ENCODE measurements at places on chromosomes 1 and 21.

DNA sequence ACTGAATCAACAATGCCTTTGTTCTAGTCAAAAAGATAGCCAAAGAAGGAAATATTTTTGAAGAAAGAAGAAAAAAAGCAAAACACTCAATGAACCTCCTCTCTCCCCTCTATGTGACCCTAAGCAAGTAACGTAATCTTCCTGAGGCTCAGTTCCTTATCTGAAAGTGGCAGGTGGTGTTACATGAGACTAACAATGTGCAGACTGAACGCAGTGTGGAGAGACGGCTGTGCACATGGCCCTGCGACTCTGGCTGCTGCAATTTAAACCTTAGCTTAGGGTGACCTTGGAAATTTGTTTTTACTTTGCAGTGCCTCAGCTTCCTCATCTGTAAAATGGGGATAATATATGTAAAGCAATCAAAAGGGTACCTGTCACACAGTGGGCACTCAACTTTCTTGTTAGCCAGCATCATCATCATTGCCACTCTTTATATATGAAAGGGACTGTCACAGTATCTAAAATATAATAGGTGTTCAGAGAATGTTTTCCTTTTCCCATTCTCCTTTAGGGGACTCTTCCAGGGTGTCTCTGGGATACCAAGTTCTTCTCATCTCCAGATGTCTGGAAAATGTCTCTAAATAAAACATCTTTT, 100.1 kb upstream of the JUN start:
- DNase-seq, result no peak

DNA sequence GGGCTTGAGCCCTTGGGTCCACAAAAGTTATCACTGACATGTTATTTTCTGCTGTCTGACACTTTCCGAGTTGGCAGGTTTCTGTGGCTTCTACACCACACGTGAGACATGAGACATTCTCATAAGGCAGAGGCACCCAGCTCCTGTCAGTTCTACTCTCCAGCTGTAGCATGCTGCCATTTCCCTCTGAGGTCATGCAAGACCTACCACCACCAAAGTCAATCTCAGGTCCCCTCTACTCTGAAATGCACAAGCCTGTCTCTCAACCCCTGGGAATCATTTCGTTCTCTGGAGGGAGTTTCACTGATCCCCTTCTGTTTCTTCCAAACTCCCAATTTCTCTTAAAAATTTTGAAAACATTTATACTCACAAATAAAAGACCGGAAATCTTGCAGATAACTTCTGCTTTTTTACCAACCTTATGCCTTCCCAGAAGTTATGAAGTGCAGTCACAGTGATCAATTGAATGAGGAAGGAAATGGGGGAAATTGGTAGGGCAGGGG, 39.5 kb upstream of the CR2 start:
- no peak for DNase-seq

DNA sequence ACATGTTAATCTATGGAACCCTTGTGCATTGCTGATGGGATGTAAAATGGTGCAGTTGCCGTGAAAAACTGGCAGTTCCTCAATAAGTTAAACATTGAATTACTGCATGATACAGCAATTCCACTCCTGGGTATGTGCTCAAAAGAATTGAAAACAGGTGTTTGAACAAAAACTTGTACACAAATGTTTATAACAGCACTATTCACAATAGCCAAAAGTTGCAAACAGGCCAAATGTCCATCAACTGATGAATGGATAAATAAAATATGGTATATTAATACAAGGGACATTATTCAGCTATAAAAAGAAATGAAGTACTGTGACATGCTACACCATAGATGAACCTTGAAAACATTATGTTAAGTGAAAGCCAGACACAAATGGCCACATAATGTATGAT, 17.7 kb upstream of the SRSF10 start:
- DNase-seq, result no peak

- no peak for DNase-seq
These were observed 59.3 kb downstream of the SLC37A1 start for GRCh38 chr21:42572906-42573495.

GRCh38 chr1:184035719-184036516, 1.6 kb downstream of the COLGALT2 start:
- DNase-seq, result no peak

DNA sequence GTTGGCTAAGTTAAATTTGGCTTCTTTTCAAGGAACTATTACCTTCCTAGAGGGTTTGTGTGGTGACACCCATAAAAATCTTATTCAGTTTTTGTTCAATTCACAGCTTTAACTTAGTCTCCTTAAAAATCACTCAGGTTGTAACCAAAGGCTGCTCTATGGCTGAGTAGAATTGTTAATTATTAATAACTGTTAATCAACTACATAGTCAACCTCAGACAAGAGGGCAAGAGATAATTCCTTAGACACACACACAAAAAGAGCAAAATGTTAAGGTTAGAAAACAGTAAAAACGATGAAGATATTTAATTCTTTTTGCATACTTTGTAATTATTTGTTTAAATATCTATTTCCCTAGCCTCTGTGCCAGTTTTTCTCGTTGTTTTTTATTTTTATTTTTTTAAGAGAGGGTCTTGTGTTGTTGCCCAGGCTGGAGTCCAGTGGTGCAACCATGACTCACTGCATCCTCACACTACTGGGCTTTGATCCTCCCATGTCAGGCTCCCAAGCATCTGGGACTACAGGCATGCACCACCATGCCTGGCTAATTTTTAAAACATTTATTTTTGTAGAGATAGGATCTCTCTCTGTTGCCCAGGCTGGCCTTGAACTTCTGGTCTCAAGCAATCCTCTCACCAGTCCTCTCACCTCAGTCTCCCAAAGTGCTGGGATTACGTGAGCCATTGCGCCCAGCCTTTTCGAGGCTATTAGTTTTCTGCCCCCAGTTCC, 215.2 kb downstream of the DISC1 start:
- DNase-seq, result no peak

DNA sequence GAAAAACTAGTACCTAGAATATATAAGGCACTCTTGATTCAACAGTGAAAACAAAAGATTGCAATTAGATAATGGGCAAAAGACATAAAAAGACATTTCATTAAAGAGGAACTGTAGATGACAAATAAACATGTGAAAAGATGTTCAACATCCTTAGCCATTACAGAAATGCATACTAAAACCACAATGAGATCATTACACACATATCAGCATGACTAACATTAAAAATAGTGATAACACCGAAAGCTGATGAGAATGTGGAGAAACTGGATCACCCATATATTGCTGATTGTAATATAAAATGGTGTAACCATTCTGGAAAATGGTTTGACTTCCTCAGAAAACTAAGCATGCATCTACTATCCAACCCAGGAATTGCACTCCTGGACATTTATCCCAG, 340.3 kb downstream of the SEC16B start:
- no peak for DNase-seq

DNA sequence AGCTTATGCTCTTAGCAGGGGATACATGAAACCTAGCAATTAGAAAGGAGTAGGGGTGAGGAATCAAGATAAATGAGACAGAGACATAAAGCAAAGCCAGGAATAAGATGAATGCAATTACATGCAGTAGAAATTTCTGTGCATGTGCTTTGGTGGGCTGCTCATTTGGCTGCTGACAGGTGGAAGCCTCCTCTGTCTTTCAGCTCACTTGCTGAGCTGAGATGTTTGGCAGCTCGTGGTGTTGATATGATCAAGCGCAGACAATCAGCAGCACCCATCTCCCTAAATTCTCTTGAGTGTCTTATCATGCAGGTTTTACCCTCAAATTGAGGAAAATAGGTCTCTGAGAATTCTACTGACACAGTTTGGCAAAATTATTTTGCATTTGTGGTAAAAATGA, 108.3 kb upstream of the CD34 start:
- DNase-seq, result no peak

DNA sequence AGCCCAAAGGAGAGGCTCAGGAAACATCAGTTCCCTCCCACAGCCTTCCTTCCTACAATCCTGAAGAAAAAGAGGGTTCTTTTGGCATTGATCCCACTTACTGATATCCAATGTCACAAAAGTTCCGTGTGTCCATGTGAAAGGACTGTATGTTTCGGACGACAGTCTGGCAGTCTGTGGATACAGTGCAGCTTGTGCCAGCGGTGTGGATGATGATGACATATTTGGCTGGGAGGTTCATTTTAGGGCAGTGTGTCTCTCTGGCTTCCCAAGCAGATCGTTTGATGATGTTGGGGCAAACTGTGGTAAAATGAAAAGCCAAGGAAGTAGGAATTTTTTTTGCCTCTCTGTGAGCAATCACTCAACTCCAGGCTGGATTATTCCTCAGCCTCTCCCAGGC, 10.4 kb downstream of the PGLYRP3 start:
- DNase-seq, result no peak

DNA sequence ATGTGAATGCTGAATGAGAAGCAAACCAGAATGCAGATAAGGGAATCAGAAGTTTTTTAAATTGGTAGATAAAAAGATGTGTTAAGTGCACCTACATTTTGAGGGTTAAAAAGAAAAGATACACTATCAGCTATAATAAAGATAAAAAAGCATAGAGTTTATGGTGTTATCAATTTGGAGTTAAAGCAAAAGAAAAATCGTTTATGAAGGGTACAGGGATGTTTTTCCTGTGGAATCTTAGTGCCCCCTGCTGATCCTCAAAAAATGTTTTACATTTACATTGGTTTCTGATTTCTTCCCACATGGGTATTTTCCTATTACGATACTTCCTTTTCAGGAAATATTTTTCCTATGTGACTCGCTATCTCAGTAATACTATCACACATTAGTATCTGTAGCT, 293.5 kb downstream of the MRPL39 start:
- no peak for DNase-seq

DNA sequence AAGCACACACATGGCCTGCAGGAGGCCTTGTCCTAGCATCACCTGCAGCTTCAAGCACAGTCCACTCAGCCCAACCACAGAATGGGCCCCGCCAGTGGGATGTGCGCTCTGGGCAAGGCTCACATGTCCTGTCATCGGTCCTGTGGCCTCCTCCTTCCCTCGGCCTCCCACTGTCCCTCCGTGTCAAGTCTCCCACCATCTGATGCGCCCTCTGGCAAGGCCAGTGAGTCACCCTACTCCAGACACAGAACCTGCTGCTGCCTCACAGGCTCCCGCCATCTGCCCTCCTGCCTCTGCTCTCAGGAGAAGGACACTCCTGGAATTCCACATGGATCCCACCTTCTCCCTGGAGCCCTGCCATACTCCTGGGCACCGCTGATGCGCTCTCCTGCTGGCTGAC, 14.2 kb downstream of the KCNAB2 start:
- DNase-seq, result no peak

DNA sequence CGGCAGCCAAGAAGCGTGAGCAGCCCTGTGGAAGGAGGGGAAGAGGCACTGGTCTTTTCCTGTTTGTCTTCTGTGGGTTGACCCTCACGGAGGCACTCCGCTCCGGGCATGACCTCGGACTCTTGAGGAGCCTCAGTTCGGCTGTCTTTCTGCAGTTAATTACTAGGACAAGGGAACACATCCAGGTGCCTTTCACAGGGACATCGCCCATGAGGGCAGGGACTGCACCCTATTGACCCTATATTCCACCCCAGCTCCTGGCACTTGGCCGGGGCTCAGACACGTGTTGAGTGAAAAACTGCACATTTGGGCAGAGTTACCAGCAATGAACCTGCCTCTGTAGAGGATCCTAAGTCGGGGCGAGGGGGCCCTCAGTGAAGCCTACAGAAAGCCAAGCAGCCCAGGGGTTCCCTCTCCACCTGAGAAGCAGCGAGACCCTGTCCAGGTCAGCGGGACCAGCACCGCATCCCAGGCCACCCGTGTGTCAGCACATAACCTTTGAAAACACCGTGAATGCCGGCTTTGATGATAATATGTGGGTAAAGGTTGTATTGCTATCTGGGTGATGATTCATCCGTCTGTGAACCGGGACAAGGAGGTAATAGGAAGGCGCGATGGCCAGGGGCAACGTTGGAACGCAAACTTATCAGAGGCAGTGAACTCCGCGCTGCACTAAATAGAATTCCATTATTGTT, 161.4 kb upstream of the ARHGEF16 start:
- DNase-seq, result no peak

GRCh38 chr21:17343055-17343454, 169.8 kb upstream of the CXADR start:
- DNase-seq, result no peak

GRCh38 chr1:1627261-1627828, 4.6 kb upstream of the MMP23B start:
- no peak for DNase-seq

DNA sequence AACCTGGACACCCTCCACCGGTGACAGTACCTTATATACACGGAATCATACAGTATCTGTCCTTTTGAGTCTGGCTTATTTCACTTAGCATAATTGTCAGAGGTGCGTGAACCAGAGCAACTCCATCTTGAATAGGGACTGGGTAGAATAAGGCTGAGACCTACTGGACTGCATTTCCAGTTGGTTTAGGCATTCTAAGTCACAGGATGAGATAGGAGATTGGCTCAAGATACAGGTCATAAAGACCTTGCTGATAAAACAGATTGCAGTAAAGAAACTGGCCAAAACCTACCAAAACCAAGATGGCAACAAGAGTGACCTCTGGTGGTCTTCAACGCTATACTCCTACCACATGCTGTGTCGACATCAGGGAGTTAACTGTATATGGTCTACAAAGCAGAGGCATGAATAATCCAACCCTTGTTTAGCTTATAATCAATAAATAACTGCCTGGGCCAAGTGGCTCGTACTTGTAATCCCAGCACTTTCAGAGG, 1.4 kb upstream of the FDPS start:
- no peak for DNase-seq

GRCh38 chr1:185721553-185721952, 12.6 kb upstream of the HMCN1 start:
- DNase-seq, result no peak

DNA sequence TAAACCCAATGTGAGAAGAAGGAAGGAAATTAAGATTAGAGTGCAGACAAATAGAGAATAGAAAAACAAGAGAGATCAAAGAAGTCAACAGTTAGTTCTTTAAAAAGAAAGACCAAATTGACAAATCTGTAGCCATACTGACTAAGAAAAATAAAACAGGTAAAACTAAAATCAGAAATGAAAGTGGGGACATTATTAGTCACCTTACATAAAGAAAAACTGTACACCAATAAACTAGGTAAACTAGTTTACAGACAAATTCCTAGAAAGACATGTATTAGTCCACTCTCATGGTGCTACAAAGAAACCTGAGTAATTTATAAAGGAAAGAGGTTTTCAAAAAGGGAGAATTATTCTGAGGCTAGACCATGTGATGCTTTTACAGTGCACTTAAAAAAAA, 22.3 kb downstream of the BLZF1 start:
- no peak for DNase-seq

DNA sequence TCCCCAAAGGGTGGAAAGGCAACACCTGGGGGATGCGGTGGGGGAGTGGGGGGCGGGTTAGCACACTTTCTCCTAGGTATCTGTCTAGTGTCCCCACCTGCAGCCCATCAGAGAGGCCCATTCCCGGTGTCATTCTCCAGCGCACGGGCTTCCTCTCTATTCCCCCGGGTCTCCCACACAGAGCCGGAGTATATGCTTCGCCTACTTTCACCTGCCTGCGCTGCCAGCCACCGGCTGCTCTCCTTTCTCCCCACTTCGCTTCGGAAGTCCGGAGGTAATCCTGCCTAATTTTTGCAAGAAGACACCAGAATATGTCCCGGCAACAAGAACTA, 852 bp downstream of the RGS7 start:
- DNase-seq, result no peak

Measured in activated T-helper 9 cell treated with anti-CD3 and anti-CD28 coated beads, Interleukin-2, amount 50 U/mL, for 16 hours (primary cell).